ENCODE measurements at places on chromosomes 5 and 9.

- no peak for DNase-seq
These were observed 347.6 kb downstream of the PTPRD start for GRCh38 chr9:10265153-10265631.

DNA sequence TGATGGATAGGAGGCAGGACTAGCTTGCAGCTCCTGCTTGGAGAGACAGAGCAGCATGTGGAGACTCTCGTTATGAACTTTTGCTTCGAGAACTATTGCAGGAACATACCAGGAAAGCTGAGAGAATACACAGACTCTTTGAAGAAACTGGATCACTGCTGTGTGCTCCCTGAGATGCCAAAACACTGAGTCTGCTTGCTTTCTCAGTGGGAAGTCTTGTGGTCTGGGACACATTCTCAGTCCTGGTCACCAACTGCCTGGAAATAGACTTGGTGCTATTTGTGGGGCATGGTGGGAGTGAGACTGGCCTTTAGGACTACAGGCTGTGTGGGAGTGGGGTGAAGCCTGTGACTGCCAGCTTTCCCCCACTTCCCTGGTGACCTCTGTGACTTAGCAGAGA is 252.6 kb downstream of the MED10 start:
- no peak for DNase-seq

DNA sequence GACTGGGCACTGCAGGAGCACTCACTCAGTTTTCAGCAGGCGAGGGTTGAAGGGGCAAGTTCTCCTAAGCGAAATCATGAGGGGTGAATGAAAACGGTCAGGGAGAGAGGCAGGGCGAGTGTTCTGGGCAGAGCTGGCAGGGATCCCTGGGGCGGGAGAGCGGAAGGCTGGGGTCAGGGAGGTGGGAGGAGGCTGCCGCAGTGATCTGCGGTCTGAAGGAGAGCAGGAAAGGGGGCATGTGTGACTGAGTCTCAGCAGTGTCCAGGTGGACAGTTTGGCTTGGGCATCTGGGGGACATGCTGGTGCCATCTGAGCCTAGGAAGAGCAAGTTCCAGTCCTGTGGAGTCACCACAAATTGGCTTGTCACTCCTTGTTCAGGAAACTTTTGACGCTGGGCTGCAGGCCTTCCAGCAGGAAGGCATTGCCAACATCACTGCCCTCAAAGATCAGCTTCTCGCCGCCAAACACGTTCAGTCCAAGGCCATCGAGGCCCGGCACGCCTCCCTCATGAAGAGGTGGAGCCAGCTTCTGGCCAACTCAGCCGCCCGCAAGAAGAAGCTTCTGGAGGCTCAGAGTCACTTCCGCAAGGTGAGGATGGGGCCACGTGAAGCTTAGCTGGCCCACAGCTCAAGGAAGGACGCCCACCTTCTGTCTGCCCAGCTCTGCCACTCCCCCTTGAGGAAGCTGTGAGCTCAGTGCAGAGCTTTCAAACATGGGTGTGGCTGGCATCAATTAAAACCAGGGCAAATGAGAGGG is 31.1 kb downstream of the DYNC2I2 start:
- no peak for DNase-seq

DNA sequence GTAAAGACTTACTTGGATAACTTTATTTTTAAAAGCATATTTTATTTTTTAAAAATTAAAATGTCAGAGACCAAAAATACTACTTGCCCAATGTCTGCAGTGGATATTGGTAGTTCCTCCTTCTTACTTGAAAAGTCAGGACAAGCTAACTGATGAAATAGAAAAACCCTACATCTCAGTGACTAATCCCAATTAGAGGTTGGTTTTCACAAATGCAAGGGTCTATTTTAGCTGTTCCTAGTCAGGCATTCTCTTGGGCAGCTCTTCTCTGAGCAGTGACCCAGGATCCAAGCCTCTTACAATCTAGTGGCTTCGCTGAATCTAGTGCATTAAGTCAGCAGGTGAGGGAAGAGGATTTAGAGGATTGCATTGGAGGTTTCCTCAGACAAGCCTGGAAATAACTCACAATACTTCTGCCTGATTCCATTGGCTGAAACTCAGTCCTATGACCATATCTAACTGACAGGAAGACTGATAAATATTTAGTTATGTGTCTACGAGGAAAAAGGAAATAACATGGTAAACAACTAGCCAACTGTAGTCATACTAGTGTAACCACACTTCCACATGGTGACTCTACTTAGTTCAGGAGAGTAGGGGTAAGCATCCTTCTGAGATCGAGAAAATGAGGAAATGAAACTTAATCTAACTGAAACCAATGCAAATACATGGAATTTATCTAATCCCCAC is 34.2 kb upstream of the MIER3 start:
- no peak for DNase-seq

- DNase-seq = no peak
These were observed 34.1 kb upstream of the SLC22A5 start for GRCh38 chr5:132335402-132335801.

GRCh38 chr5:135641319-135641718 is 62.5 kb upstream of the CXCL14 start:
- no peak for DNase-seq

GRCh38 chr9:95953986-95954385 is 78.5 kb downstream of the ERCC6L2 start:
- no peak for DNase-seq

- DNase-seq = no peak
These were observed 57.4 kb downstream of the CFAP95 start for GRCh38 chr9:69877852-69878514.

DNA sequence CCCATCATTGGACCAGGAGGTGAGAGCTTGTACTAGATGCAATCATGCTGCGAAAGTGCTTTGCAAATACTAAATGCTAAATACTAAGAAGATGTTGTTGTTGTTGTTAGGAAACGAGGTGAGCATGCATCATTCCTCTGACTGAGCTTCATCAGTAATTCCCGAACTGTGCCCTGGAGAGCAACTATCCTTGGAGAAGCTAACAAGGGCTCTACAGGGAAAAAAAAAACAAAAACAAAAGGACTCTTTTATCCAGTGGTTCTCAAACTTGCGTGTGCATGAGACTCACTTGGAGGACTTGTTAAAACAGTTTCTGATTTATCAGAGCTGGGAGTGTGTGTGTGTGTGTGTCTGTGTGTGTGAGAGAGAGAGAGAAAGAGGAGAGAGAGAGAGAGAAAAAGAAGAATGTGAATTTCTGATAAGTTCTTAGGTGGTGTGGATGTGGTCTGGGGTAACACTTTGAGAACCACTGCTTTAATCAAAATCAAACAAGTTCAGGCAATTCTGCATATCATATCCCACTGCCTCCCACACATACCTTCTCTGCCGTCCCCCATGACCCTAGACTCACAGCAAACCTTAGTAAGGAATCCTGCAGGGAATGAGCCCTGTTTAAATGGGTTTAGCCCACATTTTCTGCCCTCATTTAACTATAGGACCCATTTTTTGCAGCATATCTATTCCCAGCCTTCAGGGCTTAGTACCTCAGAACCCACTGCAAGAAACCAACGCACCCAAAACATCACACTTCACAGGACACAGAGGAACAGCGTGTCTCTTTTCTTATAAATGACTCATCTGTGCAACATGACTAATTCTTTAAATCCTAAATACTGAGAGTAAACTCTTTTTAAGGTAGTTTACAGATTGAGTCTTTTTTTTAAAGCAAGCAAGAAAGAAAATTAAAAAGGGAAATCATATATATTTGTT is 48.9 kb downstream of the PDE6A start:
- DNase-seq = no peak

DNA sequence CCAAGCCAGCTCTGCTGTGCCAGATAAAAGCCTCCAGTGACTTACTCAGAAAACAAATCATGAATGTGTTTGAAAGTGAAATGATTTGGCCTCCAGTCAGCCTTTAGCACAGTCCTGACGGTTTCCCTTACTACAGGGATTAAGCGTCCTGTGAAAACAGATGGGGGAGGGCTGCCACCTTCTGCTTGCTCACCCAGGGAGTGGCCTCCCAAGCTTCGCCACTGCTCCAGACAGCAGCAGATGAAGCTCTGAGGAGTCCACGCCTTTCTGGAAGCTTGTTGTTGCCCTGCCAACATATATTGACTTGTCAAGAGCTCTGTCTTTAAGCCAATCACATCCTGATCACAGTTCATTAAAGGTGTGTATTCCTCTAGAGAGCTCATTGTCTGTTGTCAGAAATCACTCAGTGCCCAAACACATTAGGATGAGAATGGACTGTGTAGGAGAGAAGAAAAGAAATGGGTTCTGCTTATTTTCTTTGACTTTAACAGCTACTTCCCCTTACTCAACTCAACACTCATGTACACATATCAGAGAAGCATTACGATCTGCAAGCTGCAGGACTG is 4.9 kb upstream of the FYB1 start:
- no peak for DNase-seq

- no peak for DNase-seq
These were observed 36.3 kb downstream of the RUSC2 start for GRCh38 chr9:35526087-35526801.

DNA sequence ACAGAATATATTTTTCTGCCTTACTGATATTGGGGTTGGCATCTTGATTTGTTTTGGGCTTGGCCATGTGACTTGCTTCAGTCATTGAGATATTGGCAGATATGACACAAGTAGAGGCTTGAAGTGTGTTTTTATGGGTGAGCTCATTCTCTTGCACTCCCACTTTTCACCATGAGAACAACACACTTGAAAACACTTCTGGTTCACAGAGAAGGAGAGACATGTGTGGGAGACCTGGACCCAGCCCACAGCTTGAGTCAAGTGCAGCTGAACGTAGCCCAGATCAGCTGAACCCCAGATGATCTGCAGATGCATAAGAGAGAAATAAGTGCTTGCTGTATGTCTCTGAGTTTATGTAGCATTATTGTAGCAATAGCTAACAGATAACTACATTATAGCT is 155.4 kb downstream of the SEMA6A start:
- DNase-seq = no peak

DNA sequence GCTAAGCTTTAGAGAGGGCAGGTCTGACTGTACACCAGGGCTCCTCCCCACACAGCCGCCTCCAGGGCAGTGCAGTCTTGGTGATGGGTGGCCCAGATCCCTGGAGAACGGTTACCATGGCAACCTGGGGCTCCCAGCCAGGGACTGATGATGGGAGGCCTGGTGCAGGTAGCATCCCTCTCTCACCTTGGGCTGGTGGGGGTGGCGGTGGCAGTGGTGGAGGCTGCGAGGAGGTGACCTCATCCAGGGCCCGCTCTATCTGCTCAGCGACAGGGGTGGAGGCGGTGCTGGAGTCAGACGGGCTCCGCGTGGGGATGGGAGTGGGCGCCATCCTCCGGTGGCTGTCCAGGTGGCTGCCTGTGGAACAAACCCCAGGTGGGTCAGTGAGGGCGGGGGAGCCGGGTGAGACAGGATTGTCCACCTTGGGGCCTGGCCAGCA is 12.3 kb downstream of the PRR7 start:
- no peak for DNase-seq

GRCh38 chr9:11319538-11319937 is 706.7 kb upstream of the PTPRD start:
- no peak for DNase-seq

DNA sequence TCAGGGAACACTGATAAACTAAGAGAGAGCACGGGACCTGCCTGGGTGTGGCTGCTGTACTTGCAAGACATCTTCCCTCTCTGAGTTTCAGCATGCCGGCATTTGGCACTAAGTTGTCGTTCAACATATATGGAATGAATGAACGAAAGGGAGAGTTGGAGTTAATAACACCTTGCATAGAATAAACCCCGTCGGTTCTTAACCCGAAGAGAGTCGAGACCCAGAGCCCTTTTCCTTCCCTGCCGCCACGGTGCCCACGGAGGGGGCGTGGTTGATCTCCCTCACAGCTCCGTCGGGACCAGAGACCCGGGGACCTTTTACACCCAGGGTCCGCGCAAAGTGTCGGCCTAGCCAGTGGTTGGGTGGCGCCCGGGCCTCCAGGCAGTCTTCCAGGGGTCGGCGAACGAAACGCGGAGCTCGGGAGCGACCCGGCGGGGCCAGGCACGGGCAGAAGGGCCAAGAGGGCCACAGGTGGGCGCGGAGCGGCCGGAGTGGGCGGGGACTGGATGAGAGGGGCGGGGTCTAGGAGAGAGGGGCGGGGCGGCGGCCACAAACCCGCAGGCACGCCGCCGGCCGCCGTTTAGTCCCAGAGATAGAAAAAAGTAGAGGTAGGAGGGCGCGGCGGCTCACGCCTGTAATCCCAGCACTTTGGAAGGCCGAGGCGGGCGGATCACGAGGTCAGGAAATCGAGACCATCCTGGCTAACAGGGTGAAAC is 735 bp upstream of the RPL26L1 start:
- peak; percentile 76 for DNase-seq

DNA sequence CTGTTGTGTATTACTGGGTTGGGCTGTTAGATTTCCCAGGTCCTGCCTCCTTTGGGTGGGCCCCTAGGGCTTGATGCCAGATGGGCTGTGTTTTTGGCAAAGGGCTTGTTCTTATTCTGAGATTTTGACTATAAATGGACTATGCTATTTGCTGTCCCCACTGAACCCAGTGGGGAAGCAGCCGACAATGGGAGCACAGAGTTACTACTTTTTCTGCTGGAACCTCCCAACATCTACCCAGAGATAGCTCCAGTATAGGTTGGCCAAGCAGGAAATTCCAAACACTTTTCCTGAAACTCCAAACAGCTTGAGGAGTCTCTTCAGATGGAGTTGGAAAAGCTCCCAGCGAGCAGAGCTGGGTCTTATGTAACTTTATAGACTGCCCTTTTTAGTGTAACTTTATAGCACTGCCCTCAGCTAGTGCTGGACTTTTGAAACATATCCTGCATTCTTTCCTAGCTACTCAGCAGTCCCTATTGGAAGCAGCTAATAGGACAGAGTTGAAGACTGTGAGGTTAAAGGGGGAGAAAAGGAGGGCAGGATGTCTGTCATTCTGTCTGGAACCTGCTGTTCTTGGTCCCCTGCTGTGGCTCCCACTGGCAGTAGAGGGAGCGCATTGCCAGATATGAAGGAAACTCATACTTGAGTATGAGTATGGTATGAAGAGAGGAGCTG is 21.0 kb downstream of the RUSC2 start:
- no peak for DNase-seq

DNA sequence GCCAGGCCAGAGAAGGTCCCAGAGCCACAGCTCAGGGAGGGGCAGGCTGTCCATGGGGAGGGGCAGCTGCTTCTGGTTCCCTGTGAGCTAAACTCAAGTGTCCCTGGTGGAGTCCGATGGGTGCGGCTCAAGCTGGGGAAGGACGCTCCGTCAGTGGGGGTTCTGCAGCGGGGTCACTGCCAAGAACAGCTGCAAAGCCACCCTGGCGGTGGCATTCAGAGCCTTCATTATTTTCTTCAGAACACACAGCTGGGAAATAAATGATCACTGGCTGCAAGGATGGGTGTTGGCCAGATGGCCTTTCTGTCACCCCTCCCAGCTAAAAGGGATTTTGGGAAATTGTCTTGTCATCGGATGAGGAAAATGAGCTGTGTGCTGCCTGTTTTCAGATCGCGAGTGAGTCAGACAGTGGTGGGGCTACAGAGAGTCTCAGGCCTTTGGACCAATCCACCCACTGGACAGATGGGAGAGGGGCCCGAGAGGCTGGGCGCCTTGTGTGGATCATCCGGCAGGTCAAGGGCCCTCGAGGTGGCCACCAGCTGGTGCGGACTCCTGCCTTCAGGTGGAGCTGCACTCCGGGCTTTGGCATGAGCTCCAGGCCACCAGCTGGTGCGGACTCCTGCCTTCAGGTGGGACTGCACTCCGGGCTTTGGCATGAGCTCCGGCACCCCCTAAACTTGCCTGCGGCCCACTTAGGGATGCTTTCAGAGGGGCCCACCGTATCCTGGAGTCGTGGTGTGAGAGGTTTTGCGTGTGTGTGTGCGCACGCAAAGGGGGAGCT is 17.9 kb upstream of the GFPT2 start:
- DNase-seq = no peak

All from stimulated activated CD4-positive, alpha-beta T cell treated with anti-CD3 and anti-CD28 coated beads, Interleukin-2, amount 100 ng/mL, for 24 hours (primary cell).